NCI-H2081 treated with DMSO at 0.1 percent for 48 hours (cell line): ENCODE measurements at places on chromosomes 3 and 15.

GRCh38 chr15:78508272-78508671, 895 bp downstream of the HYKK start:
- no peak for DNase-seq

DNA sequence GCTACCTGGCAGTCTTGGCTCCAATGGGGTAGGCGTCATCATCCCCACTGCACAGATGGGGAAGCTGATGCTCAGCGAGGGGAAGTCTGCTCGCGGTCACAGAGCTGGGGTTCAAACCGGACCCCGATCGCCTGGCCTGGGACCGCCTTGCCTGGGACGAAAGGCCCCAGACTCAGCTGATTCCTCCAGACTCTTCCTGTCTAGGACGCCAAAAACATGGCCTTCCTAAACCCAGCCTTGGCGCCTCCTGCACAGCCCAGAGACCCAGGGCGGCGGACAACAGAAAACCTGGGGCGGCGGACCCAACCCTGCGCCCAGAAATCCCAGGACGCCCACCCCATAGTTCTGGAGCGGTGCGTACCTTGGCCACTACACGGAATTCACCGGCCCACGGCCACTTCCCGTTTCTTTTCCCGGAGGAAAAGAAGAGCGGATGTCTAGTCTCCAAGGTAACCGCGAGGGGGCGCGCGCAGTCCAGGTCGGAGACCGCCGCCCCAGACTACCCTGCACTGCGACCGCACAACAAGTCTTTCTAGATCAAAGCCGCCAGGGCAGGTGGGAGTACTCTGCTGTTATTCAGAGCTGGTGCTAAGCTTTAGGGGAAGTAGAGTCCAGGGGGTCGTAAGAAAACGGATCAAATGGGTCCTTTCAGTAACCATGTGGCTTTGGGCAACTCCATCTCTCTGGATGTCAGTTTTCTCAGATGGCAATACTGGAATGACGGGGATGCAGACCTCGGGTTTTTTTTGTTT, 4.9 kb upstream of the IL17RD start:
- DNase-seq, result no peak

DNA sequence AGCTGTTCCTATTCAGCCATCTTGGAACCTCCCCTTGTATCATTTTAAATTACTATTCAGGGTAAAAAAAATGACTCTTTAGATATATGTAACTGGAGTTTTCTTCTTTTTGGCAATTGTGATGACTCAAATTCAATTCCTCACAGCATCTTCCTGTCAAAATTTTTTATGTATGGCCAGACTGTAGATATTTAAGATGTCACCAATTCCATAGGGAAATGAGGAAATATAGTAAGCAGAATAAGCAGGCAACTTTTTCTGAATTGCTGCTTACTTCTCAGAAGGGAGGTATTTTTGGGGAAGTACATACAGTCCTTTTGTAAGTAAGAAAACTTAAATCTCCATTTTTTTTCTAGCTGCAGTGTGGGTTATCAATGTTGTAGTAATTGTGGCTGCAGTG, 28.8 kb downstream of the EAF2 start:
- DNase-seq, result no peak

DNA sequence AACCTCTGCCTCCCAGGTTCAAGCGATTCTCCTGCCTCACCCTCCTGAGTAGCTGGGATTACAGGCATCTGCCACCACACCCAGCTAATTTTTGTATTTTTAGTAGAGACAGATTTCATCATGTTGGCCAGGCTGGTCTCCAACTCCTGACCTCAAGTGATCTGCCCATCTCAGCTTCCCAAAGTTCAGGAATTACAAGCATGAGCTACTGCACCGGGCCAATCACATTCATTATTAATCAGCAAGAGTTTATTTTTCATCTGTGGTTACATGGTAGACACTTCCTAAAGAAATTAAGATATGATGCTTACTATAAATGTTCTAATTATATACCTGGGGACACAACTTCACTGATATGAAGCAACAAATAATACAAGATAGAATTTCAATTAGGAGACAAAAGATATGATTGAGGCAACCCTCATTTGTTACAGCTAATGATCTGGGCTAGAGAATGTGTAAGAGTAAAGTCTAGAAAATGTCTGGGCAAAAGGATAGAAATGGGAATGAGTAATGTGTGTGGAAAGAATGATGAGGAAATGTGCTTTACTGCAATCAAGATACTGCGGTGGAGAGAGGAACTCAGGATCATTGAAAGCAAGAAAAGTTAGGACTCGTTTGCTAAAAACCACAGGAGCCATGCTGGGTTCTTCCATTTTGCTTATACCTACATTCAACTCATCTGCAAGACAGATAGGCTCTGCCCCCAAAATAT, 366.8 kb downstream of the ZIC1 start:
- no peak for DNase-seq
